Muscle of arm (tissue), 14 donors: ENCODE measurements at places on chromosomes 1 and 21. TPM values are rescaled to one million over a fixed set of nuclear protein-coding genes. Genes with fewer than 3 reads are reported as not detected.

- DNase-seq = no peak
Observed at GRCh38 chr1:224217655-224218623, 34.9 kb downstream of the DEGS1 start.

GRCh38 chr1:11780380-11781147, 18.6 kb downstream of the C1orf167 start:
- no peak for DNase-seq

DNA sequence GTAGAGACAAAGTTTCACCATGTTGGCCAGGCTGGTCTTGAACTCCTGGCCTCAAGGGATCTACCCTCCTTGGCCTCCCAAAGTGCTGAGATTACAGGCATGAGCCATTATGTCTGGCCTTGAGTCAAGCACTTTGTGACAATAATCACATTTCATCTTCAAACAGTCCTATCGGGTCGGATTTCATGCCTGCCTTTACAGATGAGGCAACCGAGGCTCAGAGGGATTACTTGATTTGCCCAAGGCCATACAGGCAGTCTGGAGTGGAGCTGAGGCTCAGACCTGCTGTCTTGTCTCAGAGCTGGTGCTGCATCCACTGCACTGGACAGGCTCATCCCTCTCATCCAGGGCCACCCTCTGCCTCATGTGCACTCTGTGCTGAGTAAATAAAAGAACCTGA, 26.6 kb downstream of the FAM151A start:
- no peak for DNase-seq

GRCh38 chr1:169546087-169546995, 39.9 kb downstream of the F5 start:
- peak; percentile 71 for DNase-seq

- peak; percentile 53 for DNase-seq
Observed at GRCh38 chr1:32180186-32181060, 948 bp downstream of the TXLNA start.

GRCh38 chr1:107695341-107695740, 269.6 kb downstream of the VAV3 start:
- no peak for DNase-seq

Gene GPR37L1
- polyA plus RNA-seq = 0.06 TPM

GRCh38 chr21:32329331-32329730, 30.7 kb downstream of the MRAP start:
- DNase-seq = peak; percentile 72

DNA sequence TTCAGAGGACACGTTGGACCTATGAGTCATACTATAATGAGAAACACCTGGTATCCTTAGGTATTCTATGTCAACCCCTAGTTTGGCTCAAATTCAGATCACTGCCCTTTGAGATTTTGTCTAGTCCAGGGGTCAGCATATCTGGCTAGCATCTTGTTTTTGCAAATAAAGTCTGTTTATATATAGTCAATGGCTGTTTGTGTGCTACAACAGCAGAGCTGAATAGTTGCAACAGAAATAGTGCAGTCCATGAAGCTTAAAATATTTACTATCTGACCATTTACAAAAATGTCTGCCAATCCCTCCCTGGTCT, 48.5 kb upstream of the EDEM3 start:
- DNase-seq = no peak

Gene HMGCS2
- 0.23 TPM for polyA plus RNA-seq

DNA sequence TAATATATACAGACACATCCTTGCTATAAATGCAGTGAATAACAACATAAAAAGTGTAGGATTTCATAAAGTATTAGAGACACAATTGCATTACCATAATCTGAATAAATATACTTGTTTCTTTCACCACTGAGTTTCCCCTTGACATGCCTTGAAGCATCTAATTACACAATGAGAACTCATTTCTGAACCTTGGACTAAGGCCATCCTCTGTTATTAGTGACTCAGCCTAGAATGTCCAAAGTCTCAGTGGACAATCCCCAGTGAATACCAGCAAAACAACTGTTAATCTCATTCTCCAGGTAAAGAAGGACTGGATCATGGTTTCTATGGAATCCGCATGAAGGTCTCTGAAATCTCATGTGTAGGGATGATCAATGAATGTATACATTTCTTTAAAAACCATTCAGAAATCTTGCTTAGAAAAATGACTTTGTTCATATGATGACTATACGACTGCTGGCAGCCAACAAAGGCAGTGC, at the start of gene OR2L5:
TSS of gene OR2L5 (plus strand) at position 432 of the 482 bp plus-strand sequence. CDS start 8,288 bp downstream, outside the sequence.
- DNase-seq = no peak
